ENCODE measurements at places on chromosomes 4 and X.

GRCh38 chr4:182015893-182016292 is 227.3 kb upstream of the TENM3 start:
- DNase-seq, result no peak

DNA sequence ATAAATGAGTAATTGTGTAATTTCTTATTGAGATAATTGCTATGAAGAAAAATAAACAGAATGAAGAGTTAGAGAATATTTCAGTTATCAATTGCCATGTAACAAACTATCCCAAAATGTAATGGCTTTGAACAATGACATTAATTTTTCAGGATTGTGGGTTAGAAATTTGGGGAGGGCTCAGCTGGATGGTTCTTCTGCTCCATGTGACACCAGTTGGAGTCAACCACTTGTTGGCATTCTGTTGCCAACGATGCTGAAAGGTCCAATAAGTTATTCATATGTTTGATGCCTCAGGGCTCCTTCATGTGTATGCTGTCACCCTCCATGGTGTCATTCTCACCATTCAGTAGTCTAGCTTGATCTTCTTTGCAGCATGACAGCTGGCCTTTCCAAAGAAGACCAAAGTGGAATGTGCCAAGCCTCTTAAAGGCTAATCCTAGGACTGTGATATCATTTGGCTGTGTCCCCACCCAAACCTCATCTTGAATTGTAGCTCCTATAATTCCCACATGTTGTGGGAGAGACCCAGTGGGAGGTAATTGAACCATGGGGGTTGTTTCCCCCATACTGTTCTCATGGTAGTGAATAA is 20.9 kb upstream of the CCDC149 start:
- no peak for DNase-seq

DNA sequence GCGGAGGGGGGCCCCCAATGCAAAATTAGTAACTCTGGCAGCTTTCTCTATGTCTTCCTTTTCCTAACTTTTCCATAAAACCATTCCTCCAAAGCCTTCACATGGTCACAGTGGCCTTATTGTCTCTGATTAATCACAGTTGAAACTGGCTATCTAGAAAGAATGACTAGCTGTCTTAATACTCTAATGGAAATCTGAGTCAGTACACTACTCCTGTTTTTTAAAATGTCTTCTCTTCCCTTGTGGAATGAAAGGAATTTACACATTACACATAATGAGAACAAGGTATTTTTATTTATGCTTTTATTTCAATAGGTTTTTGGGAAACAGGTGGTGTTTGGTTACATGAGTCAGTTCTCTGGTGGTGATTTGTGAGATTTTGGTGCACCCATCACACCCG is 66.3 kb upstream of the PUDP start:
- no peak for DNase-seq

DNA sequence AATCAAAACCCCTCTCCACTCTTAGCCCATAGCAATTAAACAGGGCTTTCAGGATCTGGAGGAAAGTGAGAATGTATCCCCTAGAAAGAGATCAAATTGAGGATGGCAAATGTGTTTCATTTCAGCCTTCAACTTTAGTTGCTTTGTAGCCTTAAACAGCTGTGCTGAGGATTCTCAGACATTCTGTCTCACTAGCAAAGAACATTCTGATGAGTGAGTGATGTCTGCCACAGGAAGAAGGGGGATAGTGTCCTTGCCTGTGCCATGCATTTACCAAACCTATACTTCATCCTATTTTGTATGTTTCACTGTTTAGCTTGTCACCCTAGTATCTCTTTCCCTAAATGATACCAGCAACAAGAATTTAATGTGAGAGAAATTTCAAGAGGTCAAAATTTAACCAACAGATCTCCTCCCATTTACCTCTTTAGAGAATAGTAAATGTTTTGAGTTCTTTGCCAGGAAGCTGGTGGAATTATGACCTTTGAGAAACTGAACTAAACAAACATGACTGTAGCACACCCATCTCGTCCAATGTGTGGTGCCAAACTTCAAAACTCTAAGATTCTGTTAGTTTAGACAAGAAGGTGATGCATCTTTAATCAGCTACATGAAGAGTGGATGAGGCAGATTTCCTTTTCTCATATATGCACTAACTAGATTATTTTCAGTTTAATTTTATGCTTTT is 165.6 kb downstream of the PALLD start:
- no peak for DNase-seq

GRCh38 chr4:140243278-140243753 is 89.3 kb upstream of the MAML3 start:
- no peak for DNase-seq

DNA sequence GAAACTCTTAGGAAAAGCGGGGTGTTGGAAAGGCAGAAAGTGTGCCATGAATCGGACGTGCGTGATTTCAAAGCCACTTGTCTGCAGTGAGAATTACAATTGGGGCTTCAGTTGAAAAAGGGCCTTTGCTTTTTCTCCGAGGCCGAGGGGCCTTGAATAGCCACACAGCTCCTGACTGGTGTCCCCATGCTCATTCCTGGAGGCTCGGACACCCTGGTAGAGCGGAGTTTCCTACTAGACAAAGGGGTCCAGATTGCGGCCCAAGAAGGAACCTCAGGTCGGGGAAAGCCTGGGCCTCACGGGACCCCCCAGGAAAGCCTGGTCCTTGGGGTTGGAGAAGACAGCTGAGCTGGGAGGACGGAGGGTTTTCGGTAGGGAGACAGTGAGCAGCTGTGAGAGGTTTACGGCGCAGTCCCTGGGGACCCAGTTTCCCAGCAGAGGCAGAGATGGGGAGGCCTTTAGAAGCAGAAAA is 3.0 kb upstream of the SHOX start:
- DNase-seq, result no peak

GRCh38 chrX:23661671-23662070 is 5.6 kb upstream of the PRDX4 start:
- no peak for DNase-seq

- DNase-seq, result no peak
These were observed 37.2 kb upstream of the MAGEA4 start for GRCh38 chrX:151875270-151876026.

- no peak for DNase-seq
These were observed 10.9 kb upstream of the UVSSA start for GRCh38 chr4:1336088-1336491.

GRCh38 chr4:6681191-6681590 is 12.5 kb upstream of the S100P start:
- DNase-seq, result no peak

DNA sequence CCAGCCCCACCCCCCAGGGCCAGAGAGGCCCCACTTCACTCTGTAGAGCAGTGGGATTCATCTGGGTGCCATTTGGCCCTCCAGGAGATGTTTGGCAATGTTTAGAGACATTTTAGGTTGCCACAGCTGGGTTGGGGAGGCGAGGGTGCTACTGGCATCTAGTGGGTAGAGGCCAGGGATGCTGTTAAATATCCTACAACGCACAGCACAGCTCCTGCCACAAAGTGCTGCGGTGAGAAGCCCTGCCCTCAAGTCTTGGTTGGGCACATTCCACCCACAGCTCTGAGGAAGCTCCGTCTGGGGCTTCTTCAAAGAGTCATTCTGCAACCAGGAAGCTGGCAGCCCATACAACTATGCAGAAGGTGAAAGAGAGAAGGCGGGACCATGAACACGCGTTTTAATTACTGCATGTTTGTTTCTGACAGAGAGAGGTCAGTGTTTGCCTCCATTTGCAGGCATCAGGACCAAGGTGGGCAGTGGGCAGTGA is 48.1 kb upstream of the FAM9C start:
- DNase-seq, result no peak

GRCh38 chr4:102500352-102500695 is 835 bp upstream of the NFKB1 start:
- DNase-seq, result no peak

DNA sequence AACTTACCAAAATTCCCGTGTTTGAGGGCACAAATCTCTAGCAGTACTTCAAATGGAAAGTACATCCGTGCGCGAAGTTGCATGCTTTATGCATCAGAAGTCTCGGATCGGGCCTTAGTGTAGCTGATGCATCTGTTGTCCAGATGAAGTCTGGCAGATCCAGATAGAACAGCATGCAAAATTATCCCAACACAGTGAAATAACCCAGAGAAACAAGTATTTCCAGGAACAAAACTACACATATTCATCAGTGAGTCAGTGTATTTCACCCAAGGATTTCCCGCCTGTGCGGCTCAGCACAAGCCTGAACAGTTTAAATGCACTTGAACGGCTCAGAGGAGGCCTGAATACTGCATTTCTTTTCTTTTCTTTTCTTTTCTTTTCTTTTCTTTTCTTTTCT is 27.4 kb upstream of the CLDN24 start:
- no peak for DNase-seq

- DNase-seq, result no peak
These were observed 73.8 kb downstream of the MTMR1 start for GRCh38 chrX:150767045-150767395.

DNA sequence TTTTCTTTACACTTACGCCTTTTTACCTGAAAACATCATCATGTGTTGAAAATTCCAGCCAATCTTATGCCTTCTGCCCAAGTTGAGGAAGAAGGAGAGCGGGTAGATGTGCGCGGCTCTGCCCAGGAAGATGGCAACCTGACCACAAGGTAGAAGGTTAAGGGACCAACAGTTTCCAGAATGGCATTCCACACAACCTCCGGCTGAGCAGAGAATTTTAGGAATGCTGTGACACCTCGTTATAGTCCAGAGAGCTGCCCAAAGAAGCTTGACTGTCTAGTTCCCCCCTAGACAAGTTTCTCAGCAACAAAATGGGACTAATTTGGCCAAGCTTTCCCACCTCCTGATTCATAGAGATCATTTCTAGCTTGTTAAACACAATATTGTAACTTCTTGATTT is 75.1 kb downstream of the CHST7 start:
- no peak for DNase-seq

DNA sequence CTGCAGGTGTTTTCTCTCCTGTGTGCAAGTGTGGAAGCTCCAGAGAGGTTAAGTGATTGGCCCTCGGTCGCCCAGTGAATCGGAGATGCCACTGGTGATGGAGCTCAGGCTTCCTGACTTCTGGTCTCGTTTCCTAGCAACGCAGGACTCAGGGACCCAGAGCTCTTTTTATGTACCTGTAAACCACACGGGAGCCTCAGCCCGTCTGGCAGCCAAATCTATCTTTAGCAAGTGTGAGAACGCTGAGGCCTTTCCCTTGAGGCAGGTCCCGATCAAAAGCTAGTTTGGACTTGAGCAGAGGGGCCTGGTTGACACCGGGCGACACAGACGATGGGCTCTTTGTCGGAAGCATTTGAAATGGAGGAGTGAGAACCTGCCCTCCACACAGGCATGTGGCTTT is 116.8 kb downstream of the SORCS2 start:
- DNase-seq, result no peak

- no peak for DNase-seq
These were observed 1.4 kb upstream of the UGT2B4 start for GRCh38 chr4:69497076-69497475.

DNA sequence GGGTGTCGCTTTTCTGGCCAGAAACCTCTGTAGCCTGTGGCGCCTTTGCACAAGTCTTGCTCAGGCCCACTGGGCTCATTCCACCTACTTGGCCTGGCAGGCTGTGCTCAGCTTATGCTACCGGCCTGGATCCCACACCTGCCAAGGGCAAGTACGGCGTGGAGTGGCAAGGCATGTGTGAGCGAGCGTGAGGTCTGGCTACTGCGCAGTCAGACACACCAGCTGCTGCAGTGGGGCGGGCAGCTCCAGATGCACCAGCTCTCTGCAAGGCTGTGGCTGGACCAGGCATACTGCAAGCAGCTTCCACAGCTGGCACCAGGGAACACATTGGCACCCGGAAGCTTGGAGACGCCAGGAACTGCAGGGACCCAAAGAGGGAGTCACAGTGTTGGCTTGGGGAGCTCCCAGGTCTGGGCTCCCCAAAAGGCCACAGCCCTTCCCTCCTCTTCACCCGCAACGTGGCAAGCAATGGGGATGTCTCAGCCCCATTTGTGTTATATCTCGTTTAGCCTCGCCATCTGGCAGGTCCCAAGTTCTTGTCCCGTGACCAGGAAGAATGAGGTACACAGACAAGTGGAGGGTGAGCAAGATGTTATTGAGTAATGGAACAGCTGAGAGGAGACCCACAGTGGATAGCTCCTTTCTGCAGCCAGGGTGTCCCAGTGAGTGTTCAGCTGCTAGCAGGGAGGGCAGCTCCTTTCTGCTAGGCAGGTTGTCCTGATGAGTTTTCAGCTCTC is 3.8 kb upstream of the FBXW7 start:
- DNase-seq, result no peak

- DNase-seq, result no peak
These were observed 12.7 kb downstream of the WFS1 start for GRCh38 chr4:6282314-6282771.

DNA sequence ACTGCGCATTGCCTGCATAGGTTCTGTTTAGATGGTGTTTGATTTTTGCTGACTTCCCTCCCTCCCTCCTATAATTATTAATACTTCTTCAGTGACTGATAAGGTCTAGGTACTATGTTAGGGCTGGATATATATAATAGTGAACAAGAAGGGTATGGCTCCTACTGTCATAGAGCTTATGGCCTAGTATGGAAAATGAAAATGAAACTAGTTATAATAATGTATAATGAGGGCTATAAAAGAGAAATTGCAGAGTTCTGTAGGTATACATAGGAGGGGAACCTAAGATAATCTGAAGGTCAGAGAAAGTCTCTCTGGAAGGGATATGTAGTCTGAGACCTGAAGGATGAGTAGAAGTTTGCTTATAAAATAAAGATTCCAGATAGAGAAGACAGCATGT is 102.1 kb downstream of the DCK start:
- no peak for DNase-seq

DNA sequence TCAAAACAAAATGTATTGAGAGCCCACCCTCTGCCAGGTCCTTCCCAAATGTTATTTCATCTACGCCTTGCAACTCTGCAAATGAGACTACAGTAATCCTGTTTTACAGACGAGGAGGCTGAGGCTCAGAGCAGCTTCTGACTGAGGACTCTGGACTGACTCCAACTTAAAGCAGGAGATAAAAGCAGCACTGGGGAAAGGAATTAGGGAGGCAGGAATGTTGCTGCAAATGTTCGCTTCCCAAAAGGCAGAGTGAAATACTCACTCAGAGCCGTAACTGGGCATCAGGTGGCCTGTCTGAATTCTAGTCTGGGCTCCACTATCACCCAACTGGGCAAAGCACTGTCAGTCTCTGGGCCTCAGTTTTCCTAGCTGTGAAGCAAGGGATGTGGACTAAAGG is 94.7 kb upstream of the SRD5A3 start:
- DNase-seq, result no peak

DNA sequence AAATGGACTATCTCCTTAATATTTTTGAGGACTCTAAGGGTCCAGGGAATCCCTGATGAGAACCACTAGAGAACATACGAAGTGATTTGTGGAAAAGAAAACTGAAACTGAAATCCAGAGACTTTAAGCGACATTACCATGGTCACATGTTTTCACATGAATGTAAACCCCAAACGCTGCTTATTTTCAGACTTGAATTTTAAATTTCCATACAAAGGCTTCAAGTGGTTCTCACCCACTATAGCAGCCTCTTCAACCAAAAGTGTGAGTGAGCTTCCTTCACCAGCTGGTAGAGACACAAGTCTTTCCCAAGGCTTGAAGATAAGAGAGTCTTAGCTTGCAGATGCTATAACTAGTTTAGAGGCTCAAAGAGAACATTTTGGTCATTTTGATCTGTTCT is 232.7 kb downstream of the MGST2 start:
- DNase-seq, result no peak
